ENCODE measurements at places on chromosomes 5 and 9.

GRCh38 chr9:5485378-5486085, 24.8 kb upstream of the PDCD1LG2 start:
- DNase-seq, result no peak

- no peak for DNase-seq
Measured at GRCh38 chr5:64876203-64876602, 107.5 kb downstream of the CWC27 start.

DNA sequence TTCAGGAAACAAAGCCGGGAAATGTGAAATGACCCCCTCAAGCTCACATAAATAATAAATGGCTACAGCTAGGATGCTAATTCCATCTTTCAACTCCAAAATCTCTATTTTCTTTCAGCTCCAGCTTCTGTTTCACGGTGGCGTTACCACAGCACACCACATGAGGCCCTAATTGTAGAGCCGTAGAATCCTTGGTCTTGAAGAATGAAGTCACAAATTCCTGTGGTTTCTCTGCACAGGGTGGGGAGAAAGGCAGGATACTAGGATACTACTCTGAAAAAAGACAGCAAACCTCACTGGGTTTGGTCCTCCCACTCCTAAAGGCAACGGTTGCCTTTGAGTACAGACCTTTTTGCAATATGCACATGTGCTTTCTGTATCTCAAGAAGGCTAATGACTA, 13.9 kb upstream of the RARS1 start:
- no peak for DNase-seq

GRCh38 chr9:116100711-116101121, 52.9 kb upstream of the PAPPA start:
- no peak for DNase-seq

DNA sequence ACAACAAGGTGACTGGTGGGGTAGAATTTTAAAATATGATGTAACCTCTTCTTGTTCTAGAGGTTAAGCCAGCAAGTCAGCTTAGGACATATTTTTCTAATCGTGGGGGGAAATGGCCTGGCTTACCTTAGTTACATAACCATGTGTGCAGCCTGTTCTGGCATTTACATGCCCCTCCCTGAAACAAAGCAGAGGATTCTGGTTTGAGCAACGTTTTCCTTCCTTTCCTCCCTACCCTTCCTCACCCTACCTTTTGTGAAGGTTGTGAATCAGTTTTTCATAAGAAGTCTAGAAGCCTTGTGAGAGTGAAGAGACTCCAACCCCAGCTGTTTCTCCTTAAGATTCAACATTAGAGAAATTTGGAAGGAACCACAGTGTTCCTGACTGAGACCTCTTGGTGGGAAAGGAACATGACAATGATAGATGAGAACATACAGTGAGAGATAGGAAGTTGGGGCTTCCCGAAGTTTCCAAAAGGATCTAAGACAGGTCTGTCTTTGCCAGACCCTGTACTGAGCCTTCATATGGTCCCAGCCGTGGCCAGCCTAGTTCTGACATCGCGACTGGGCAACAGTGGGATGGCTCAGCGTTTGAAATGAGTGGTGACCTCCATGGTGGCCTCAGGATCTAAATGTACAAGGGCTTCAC, 365.2 kb downstream of the SPATA31D1 start:
- DNase-seq, result no peak

GRCh38 chr9:16385590-16385989, 484.9 kb downstream of the BNC2 start:
- DNase-seq, result no peak

GRCh38 chr5:148956477-148957385, 106.1 kb downstream of the SH3TC2 start:
- no peak for DNase-seq

DNA sequence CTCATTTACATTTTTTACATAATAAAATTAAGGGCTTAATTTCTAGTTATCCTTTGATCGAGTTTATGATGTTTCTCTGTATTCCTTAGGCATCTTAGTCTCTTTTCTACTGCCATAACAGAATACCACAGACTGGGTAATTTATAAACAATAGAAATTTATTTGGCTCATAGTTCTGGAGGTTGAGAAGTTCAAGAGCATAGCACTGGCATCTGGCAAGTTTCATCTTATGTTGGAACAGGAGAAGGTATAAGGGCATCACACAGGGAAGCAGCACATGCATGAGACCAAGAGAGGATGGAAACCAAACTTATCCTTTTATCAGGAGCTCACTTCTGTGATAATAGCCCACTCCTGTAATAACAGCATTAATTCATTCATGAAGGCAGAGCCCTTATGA, 284.9 kb upstream of the COX7C start:
- no peak for DNase-seq

DNA sequence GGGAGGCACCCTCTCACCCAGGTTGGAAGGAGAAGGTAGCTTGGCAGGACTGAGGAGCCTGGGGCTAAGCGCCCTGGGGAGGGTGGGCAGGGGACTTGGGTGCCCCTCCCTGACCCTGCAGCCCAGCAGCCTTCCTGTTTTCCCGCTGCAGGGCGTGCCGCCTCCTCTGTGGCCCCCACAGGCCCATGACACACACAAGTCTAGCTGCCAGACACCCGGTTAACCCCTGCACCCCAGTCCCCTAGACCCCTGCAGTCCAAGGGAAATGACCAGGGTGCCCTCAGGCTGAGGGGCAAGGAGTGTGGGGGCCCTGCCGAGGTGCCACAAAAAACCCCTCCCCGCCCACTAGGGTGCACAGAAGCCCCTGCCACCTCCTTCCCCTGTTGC, 33.0 kb downstream of the GOLGA2 start:
- no peak for DNase-seq

- no peak for DNase-seq
Measured at GRCh38 chr5:370959-371810, 49.7 kb downstream of the AHRR start.

GRCh38 chr5:127389601-127390000, 99.0 kb downstream of the MEGF10 start:
- DNase-seq, result no peak

DNA sequence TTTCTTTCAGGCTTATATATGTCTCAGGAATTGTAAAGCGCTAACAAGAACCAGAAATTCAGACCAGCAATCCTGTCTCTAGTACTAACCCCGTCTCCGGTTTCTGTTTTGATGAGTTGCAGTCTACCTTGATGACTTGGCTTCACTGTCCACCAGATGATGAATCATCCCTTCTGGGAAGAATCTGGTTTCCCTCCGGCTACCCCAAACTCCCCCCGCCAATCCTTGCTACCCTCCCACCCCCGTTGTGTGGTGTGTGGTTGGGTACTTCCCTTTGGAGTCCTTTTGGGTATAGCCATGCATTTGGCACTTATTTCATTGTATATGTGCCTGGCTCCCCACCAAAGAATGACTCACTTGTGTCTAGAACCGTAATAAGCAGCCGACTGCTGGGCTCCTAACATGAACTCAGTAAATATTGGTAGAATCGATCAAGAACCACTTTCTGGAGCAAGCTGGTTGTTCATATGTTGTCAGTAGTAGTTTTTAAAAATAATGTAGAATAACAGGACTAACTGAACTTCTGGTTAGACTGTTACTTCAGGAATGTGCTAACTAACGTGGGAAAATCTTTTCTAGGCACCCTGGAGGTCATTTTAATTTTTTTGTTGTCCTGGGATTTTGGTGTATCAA, 8.3 kb upstream of the TGFBI start:
- DNase-seq, result no peak

DNA sequence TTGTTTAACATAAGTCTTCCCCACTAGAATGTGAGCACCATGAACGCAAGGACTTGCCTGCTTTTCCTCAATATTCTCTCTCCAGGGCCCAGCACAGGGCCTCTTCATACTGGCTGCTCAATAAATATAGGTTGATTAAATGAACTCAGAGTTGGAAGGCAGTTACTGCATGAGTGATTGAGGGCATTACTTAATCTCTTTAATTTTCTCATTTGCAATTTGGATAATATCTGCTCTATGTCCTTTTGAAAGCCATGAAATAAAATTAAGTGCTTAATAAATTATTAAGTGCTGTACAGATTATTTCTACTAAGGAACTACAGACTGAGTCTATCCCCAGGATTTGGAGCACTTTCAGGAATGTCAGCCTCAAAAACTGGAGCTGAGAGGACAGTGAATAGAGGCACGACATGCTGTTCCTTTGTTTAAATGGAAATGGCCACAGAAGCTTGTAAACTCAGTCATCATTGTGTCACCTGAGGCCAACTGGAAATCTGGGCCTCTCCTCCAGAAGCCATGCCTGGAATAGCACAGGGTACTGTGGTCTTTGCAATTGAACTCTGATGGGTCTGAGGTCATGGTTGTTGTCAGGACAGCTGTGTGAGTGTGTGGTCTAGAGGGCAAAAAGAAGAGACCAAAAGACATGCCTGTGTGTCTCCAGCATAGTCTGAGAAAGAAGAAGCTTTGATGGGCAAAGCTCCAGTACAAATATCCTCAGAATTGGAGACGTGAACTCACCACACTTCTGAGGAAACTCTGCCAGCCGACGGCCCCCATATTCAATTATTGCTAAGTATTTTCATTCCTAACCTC, 86.1 kb downstream of the SH3TC2 start:
- no peak for DNase-seq

DNA sequence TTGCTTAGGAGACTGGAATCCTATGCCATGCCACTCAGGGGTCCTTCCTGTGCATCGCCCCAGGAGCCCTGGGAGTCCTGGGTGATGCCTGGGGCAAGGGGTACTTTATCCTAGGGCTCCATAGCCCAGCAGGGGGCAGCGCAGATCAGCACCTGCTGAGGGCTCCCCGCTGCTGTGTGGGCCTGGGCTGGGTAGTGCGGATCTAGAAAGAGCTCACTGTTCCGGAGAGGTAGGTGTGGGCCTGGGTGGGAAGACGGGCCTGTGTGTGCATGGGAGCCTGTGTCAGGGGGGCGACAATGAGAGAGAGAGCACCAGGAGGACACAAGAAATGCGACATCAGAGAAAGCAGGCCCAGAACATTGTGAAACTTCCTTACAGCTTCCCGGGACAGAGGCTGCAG, 11.4 kb upstream of the DAB2IP start:
- DNase-seq, result no peak

- no peak for DNase-seq
Measured at GRCh38 chr5:132305420-132305819, 11.2 kb downstream of the SLC22A4 start.

GRCh38 chr9:96048104-96048955, 172.8 kb downstream of the ERCC6L2 start:
- DNase-seq, result no peak

DNA sequence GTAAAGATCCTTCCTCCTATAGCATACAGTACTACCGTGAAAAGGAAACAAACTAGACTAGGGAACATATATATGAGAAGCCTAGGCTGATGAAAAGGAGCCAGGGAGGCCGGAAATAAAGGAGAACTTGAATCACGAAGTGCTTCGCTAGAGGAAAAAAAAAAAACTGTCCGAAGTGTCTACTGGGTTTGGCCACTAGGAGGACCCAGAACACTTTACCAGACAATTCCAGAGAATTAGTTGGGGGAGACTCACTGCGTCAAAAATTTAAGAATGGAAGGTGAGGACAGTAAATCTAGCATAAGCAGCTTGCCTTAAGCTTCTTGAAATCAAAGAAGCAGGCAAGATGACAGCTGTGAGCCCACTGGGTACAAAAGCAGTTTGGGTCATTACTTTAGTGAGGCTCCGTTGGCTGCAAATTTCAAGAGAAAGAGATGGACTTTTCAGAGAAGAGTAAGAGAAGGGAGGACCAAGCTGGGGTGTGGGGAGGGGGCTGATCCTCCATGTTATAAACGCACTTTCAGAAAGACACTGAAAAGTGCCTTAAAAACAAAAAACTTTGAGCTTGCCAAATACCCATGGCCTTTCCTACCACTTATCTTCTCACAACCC, 47.4 kb downstream of the P4HA2 start:
- DNase-seq, result peak; percentile 23

DNA sequence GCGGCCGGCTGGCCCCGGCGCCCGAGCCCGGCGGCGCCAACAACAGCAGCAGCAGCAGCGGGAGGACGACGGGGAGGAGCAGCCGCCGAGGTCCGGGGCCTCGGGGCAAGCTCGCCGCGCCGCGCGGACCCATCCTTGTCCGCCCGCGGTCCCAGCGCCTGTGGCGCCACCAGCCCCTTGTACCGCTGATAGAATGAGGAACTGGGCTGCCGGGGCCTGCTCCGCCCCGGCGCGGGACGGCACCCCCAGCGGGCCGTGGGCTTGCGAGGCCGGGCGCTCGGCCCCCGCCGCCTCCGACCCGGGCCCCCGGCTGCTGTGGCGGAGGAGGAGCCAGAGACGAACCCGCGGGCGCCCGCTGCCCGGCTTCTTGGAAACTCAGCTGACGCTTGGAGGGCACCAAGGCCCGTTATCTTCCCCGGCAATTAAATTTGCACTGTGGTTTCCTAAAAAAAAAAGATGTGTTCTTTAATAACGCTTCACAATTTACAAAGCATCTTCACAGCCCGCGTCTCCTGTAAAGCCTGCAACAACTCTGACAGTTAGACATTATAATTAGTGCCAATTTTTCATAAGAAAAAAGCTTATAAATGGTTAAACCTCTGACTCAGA, at the start of gene ARSB:
Gene ARSB (minus strand): TSS at position 195 of the 609 bp plus-strand sequence. CDS start 62 bp downstream, at position 133.
- DNase-seq, result peak; percentile 20

DNA sequence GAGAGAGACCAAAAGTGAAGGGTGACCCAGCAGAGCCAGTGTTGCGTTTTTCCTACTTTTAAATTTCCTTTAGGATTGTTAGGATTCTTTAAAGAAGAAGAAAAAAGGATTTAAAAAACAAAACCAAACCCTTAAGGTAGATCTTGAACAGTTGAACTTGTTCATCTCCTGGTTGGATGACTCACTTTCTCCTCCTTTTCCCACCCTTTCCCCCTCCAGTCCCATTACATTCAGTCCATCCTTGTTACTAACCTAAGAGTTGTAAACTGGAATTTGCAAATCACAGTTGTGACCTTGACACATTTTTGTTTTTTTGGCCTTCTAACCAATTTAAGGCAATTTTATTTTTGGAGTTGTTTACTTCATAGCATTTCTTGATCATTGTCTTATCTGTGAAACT, 289.2 kb downstream of the ARHGAP26 start:
- no peak for DNase-seq

DNA sequence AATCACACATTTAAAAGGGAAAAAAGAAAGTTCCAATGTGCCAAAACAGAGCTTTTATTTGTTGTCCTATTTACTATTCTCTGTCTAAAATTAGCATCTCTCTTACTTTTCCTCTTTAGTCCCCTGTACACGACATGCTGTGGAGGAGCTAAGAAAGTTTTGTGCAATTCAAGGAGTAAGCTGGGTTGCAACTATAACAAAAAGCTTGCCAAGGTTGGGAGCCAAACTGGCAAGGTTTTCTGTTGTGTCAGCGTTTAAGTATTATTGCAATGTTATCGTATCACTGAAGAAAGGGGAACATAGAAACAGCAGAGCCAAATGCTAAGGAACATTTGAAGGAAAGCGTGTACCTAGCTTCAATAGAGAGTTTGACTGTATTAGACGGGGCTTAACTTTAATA, 680.8 kb downstream of the CETN3 start:
- DNase-seq, result no peak

- no peak for DNase-seq
Measured at GRCh38 chr9:107707915-107708441, 218.4 kb upstream of the KLF4 start.

GRCh38 chr9:112063151-112063550, 111.9 kb downstream of the SUSD1 start:
- no peak for DNase-seq

- no peak for DNase-seq
Measured at GRCh38 chr5:181087309-181087708, 43.7 kb downstream of the OR2V1 start.

- DNase-seq, result no peak
Measured at GRCh38 chr5:60463179-60463868, 236.6 kb downstream of the DEPDC1B start.

GRCh38 chr5:131671994-131672655, 37.1 kb upstream of the RAPGEF6 start:
- no peak for DNase-seq

GRCh38 chr5:154862766-154863165, 4.3 kb downstream of the CNOT8 start:
- no peak for DNase-seq

- DNase-seq, result no peak
Measured at GRCh38 chr9:31629292-31629691, 755.2 kb upstream of the ACO1 start.

All from GM18507 (cell line).